ENCODE measurements at places on chromosomes 1 and 21.

GRCh38 chr1:215612391-215612790, 45.3 kb downstream of the KCTD3 start:
- no peak for DNase-seq

DNA sequence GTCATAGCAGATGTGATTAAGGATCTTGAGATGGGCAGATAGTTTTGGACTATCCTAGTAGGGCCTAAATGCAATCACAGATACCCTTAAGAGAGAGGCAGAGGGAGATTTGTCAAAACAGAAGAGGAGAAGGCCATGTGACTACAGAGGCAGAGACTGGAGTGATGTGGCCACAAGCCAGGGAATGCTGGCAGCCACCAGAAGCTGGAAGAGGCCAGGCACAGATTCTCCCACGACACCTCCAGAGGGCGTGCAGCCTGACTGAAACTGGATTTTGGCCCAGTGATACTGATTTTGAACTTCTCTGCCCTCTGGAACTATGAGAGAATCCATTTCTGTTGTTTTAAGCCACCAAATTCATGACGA, 52.1 kb upstream of the EPS8L3 start:
- DNase-seq, result no peak

DNA sequence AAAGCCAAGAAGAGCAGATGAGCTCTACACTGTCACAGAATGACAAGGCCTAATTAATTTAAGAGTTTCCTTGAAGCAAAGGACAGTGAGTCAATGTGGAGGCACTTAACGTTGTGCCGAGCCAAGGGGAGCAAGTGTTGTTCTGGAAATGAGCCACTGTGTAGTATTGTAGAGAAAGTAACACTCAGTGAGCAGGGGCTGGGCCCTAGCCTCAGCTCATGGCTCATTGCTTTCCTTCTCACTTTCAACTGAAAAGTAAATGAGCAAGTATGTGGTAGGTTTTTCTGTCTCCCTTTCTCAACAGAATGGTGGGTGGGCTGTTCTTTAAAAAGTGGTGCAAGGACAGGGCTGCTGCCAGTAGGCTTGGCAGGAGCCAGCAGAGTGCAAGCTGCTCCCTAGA, 11.8 kb upstream of the KIAA0040 start:
- no peak for DNase-seq

DNA sequence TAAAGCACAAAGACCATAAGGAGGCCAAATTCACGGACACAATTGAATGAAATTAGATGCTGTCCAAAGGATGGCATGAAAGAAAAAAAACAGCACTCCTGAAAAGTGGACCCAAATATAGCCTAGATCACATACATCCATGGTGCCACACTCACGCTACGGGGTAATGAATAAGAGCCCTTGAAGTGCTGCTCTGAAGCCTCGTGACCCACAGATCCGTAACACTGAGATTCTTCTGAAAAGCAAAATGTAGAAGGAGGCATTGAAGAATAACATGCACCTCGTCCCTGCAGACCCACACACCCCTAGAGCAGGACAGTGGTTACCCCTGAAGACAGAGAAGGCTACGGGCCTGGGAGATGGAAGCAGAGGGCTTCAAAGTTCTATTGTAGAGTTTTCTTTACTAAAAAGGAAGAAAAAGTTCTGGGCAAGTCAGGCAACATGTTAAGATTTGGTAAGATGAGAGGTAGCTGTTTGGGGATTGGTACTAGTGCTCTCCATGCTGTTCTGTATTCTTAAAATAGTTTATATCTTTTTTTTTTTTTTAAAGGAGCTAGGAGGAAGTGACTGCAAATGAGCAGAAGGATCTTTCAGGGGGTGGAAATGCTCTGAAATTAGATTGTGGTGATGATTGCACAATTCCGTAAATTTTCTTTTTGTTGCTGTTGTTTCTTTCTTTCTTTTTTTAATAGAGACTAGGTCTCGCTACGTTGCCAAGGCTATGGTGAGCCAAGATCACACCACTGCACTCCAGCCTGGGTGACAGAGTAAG, 4.1 kb upstream of the ITGB2 start:
- DNase-seq, result no peak

DNA sequence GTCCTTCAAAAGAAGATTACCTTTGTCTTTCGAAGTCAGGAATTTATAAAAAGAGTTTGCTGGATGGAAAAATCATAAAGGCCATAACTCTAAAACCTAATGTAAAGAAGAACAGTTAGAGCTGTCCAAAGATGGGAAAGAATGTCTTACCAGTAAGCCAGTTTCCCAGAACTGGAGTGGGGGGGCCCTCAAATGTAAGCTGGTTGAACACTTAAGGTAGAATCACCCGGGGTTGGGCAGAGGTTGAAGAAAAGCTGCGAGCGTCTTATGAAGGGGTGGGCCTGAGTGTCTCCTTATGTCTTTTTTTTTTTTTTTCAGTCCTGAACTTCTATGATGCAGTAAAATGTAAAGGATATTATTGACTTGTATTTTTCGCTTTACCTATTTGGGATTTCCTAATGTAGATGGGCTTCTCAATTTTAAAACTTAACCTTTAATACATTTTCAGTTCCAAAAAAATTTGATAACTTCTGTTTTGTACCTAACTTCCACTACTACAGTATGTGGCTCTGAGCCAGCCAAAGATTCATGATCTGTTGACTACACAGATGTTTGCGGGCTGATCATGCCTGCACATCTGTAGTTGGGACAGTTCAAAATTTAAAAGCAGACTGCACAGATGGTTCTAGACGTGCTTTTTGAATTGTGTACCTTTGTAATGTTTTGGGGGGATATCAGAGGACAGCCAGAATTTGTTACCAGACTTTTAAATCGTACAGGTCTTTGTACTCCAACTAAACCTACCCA, 43.6 kb downstream of the NFYC start:
- no peak for DNase-seq

- no peak for DNase-seq
These were observed 408.1 kb downstream of the USH2A start for GRCh38 chr1:216015116-216015515.

GRCh38 chr1:207831517-207832327, 79.2 kb downstream of the CD34 start:
- DNase-seq, result no peak
